ENCODE measurements at places on chromosomes 6 and 20. TPM values are rescaled to one million over a fixed set of nuclear protein-coding genes. Genes with fewer than 3 reads are reported as not detected.

- H3K4me1 ChIP-seq: peaks cover 4% of the 10 kb centered on the region
- H3K36me3 ChIP-seq: peaks cover 15% of the 10 kb centered on the region
- no peaks in the 10 kb centered on the region for H3K27me3 ChIP-seq
- no peak overlapping the region for H3K27ac ChIP-seq
- no peak for DNase-seq
These were observed 106.7 kb upstream of the AHI1 start for GRCh38 chr6:135604035-135604860.

GRCh38 chr6:10080561-10080960 is 334.3 kb downstream of the TFAP2A start:
- H3K4me3 ChIP-seq: no peak overlapping the region
- DNase-seq: no peak
- no peaks in the 10 kb centered on the region for H3K36me3 ChIP-seq
- no peaks in the 10 kb centered on the region for H3K4me1 ChIP-seq
- no peak overlapping the region for H3K27ac ChIP-seq

DNA sequence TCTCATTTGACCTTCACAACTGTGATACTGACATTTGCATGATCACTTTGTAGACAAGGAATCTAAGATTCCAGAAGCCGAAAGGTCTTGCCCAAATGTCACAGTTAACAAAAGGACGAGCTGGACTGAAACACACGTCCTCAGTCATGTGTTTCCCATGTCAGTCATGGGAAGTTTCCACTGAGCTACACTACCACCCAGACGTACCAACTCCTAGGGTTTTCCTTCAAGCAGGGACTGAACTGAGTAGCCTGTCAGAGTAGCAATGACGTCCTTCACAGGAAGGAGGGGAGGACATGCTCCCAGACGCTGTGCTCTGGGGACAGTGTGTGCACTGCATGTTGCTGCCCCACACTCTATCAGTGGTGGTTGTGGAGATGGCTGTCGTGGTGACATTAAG is 215.8 kb upstream of the SMLR1 start:
- no peaks in the 10 kb centered on the region for H3K27me3 ChIP-seq
- DNase-seq: no peak
- no peaks in the 10 kb centered on the region for H3K4me1 ChIP-seq
- no peak overlapping the region for H3K4me3 ChIP-seq
- H3K36me3 ChIP-seq: peaks cover 6% of the 10 kb centered on the region

Gene ZC2HC1B
- 0.23 TPM for total RNA-seq

GRCh38 chr20:13353261-13353945 is 132.3 kb downstream of the ISM1 start:
- no peaks in the 10 kb centered on the region for H3K4me1 ChIP-seq
- H3K27ac ChIP-seq: no peak overlapping the region
- no peak overlapping the region for H3K4me3 ChIP-seq
- no peaks in the 10 kb centered on the region for H3K27me3 ChIP-seq

DNA sequence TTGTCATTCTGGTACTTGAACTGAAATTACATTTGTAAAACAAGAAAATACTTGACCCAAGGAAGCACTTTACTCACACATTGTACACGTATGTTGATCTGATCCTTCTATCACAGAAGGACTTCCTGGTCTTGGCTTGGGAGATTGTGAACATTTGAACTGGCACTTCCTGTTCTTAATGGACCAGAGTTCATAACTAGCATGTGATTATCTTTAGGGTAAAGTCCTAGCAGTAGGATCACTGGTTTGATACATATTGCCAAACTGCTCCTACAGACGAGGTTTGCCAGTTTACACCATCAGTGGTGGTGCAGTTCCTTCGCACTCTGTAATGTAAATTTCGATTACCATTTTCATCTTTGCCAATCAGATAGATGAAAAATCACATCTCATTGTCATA is 12.7 kb downstream of the HECA start:
- DNase-seq: no peak
- peaks cover 94% of the 10 kb centered on the region for H3K4me1 ChIP-seq
- peak overlapping the region; percentile 70 for H3K4me3 ChIP-seq
- H3K36me3 ChIP-seq: peaks cover 17% of the 10 kb centered on the region

- H3K4me3 ChIP-seq: no peak overlapping the region
- no peaks in the 10 kb centered on the region for H3K36me3 ChIP-seq
- peaks cover 13% of the 10 kb centered on the region for H3K27me3 ChIP-seq
- DNase-seq: no peak
These were observed 86.6 kb upstream of the TOP1 start for GRCh38 chr20:40942006-40942405.

DNA sequence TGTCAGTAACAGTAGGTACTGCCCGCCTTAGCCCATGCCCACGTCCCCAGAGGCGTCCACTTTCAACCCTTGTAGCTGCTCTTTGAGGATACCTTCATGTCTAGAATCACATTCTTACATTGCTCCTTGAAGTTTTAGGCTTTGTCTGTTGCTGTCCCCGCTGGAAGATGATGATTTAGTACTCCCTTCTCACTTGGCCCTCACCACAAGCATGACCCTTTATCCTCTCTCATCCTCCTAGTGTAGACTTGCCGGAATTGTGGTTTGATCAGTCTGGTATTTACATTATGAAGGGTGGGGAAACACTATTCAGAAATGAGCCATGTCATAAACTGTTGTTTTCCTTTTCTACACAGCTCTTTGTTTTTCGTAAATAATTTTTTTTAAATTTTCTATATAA is 87.4 kb downstream of the ARID1B start:
- H3K4me3 ChIP-seq: no peak overlapping the region
- no peak overlapping the region for H3K27ac ChIP-seq
- H3K36me3 ChIP-seq: peaks cover 8% of the 10 kb centered on the region
- DNase-seq: no peak

- peaks cover 7% of the 10 kb centered on the region for H3K27me3 ChIP-seq
- H3K27ac ChIP-seq: no peak overlapping the region
- H3K4me3 ChIP-seq: no peak overlapping the region
- no peaks in the 10 kb centered on the region for H3K4me1 ChIP-seq
- no peak for DNase-seq
- H3K36me3 ChIP-seq: no peaks in the 10 kb centered on the region
These were observed 42.4 kb downstream of the ISM1 start for GRCh38 chr20:13263451-13263850.

DNA sequence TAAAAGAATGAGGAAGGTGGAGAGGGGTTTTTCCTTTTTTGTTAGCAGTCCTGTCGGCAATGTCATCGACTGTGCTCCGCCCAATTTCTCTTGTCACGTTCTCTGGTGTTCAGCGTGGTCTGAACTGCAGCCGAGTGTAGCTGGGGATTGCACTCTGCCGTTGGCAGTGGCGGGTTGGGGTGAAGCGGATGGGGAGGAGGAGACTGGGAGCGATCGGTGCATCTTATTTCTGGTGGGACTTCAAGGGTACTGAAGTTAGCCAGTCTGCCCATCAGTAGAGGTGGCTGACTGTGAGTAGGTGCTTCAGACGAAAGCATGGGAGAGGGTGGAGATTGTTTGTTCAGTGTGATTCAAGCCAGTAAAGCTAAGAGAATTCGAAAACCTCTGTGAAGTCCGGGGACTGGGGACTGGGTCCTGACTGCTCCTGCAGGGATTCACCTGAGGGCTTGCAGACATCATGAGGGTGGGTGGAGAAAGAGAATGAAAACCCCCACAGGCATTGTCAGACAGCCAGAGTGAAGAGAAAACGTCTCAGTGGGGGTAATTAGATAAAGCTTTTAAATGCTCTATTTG is 5.1 kb downstream of the RREB1 start:
- DNase-seq: peak; percentile 50
- H3K27me3 ChIP-seq: no peaks in the 10 kb centered on the region
- H3K4me3 ChIP-seq: peak overlapping the region; percentile 59
- peaks cover 66% of the 10 kb centered on the region for H3K4me1 ChIP-seq

DNA sequence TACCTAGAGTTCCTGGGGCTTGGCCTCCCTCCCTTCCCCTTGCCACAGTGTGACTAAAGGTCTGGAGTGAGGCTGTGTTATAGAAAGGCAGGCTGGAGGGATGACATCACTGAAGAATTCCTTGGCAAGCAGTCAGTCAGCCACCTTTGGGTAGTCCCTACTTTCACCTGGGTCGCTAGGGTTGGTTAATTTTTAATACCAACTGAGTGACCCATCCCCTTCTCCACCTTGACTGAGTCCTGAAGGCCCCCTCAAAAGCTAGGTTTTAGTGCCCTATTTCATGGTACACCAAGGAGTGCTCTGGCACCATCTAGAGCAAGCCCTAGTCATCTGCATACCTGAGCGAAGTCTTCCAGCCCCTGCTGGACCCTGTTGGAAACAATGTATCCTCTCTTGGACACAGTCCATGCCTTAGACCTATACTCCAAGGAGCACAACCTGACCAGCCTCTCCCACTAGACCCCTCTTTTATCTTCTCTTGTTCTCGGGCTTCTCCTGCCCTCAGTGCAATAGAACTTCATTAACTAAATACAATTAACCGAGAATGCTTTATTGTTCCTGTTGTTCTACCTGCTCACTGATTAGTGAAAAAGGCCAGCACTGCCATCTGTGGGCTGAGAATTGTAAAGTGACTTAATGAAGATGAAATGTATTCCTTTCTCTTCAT is 44.6 kb downstream of the RIN2 start:
- no peaks in the 10 kb centered on the region for H3K36me3 ChIP-seq
- DNase-seq: no peak
- no peak overlapping the region for H3K27ac ChIP-seq
- no peak overlapping the region for H3K4me3 ChIP-seq

- no peak overlapping the region for H3K27ac ChIP-seq
- no peaks in the 10 kb centered on the region for H3K36me3 ChIP-seq
- no peak overlapping the region for H3K4me3 ChIP-seq
- no peaks in the 10 kb centered on the region for H3K4me1 ChIP-seq
- H3K27me3 ChIP-seq: no peaks in the 10 kb centered on the region
- no peak for DNase-seq
These were observed 72.9 kb downstream of the CDH26 start for GRCh38 chr20:60031107-60031506.

Gene SLC4A11
- total RNA-seq: 6.0 TPM

DNA sequence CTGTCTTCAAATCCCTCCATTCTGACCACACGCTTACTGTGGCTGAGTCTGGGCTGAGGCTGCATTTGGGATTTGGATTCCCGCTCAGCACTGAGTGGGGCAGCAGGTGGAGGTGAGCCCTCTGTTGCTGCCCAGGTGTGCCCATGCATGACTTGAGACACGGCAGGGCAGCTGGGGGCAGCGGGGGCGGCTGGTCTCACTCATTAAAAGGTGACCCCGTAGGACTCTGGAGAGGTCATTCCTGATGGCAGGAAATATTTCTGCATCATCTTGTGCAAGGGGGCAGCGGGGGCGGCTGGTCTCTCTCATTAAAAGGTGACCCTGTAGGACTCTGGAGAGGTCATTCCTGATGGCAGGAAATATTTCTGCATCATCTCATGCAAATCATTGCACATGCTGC is 49.8 kb downstream of the SMOC2 start:
- no peaks in the 10 kb centered on the region for H3K27me3 ChIP-seq
- no peaks in the 10 kb centered on the region for H3K36me3 ChIP-seq
- H3K27ac ChIP-seq: no peak overlapping the region
- DNase-seq: no peak
- no peak overlapping the region for H3K4me3 ChIP-seq
- no peaks in the 10 kb centered on the region for H3K4me1 ChIP-seq

- DNase-seq: no peak
- H3K4me1 ChIP-seq: no peaks in the 10 kb centered on the region
- H3K36me3 ChIP-seq: no peaks in the 10 kb centered on the region
- H3K27ac ChIP-seq: no peak overlapping the region
These were observed 69.5 kb downstream of the TINAG start for GRCh38 chr6:54377776-54378175.

- no peaks in the 10 kb centered on the region for H3K4me1 ChIP-seq
- H3K4me3 ChIP-seq: no peak overlapping the region
- H3K36me3 ChIP-seq: no peaks in the 10 kb centered on the region
- no peak overlapping the region for H3K27ac ChIP-seq
- no peak for DNase-seq
These were observed 214.9 kb upstream of the SYNDIG1 start for GRCh38 chr20:24254480-24254879.

- H3K27me3 ChIP-seq: no peaks in the 10 kb centered on the region
- peaks cover 14% of the 10 kb centered on the region for H3K4me1 ChIP-seq
- peaks cover 29% of the 10 kb centered on the region for H3K36me3 ChIP-seq
- no peak for DNase-seq
- no peak overlapping the region for H3K4me3 ChIP-seq
- H3K27ac ChIP-seq: no peak overlapping the region
These were observed 26.2 kb downstream of the SLCO4A1 start for GRCh38 chr20:62668441-62669027.

DNA sequence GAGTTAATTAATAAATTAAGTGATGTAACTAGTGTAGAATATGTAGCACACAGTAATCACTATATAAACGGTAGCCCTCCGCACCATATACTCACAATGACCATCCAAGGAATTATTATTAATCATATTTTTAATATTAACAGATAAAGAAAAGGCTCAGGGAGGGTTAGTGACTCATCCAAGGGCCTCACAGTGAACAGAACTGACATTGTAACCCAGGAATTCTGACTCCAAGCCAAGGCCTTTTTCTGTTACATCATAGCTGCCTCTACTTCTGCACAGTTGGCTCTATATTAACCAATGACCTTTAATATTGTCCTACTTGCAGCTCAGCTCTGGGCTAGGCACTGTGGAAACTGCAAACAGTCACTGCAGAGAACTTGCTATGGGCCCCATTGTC is 117.5 kb upstream of the SIRPG start:
- peaks cover 10% of the 10 kb centered on the region for H3K4me1 ChIP-seq
- peaks cover 10% of the 10 kb centered on the region for H3K27me3 ChIP-seq
- H3K36me3 ChIP-seq: no peaks in the 10 kb centered on the region
- no peak overlapping the region for H3K4me3 ChIP-seq
- no peak overlapping the region for H3K27ac ChIP-seq
